ENCODE measurements at places on chromosomes 7 and 10.

DNA sequence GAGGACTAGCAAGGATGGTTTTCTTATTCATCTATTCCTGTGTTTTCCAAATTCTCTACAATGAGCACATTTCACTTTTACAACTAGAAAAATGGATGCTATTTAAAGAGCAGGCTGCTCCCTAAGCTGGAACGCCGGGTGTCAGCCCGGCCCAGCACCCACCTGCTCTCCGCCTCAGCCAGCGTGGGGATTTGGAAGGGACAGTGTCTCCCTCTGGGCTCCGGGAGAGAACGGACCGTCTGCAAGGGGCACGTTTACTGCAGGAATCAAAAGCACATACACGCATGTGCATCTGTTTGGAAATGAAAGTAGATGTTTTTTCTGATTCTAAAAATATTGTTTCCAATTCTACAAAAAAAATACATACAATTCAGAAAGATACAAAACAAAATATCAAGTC is 2.3 kb upstream of the JAKMIP3 start:
- DNase-seq, result no peak

DNA sequence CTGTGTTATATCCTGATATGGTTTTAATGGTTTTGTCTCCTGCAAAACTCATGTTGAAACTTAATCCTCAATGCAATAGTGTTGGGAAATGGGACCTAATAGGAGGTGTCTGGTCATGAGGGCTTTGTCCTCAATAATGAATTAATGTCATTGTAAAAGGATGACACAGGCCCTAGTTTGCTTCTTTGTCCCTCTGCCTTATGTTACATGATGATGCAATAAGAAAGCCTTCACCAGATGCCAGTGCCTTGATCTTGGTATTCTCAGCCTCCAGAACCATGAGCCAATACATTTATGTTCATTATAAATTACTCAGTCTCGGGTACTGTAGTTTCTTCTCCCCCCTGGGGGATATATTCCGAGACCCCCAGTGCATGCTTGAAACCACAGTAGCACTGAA is 1247.4 kb upstream of the SORCS1 start:
- DNase-seq, result no peak

DNA sequence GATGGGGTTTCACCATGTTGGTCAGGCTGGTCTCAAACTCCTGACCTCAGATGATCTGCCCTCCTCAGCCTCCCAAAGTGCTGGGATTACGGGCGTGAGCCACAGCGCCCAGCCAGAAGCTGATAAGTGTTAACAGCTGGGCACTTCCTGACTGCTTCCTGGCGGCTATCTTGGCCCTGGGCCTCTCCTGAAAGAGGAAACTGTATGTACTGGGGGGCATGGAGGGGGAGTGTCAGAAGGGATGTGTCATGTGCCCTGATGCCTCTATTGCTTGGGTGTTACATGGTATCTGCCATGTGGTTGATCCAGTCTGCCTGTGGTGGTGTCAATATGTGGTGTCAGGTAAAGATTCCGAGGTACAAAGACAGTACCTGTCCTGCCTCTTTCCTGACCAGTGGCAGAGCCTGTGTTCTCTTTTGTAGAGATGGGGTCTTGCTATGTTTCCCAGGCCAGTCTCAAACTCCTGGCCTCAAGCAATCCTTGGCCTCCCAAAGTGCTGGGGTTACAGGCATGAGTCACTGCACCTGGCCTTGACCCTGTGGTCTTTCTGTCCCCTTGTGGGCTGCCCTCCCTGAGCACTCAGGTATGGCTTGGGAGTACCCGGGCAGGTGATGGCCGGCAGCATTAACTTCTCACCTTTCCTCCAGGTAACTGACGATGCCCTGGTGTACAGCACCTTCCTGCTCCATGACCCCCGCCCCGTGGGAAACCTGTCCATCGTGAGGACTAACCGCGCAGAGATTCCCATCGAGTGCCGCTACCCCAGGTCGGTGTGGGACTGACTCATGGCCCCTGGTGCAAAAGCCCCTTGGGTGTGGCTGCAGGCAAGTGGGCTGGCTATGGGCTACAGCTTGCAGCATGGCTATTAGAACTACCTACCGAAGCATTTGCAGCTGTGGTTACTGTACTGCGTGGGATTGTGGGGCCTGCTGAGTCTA is 4.4 kb downstream of the ZP3 start:
- no peak for DNase-seq

- no peak for DNase-seq
Observed at GRCh38 chr10:28020993-28021982, 22.4 kb upstream of the ODAD2 start.

GRCh38 chr10:9858816-9859215 is 1158.9 kb upstream of the CELF2 start:
- no peak for DNase-seq

DNA sequence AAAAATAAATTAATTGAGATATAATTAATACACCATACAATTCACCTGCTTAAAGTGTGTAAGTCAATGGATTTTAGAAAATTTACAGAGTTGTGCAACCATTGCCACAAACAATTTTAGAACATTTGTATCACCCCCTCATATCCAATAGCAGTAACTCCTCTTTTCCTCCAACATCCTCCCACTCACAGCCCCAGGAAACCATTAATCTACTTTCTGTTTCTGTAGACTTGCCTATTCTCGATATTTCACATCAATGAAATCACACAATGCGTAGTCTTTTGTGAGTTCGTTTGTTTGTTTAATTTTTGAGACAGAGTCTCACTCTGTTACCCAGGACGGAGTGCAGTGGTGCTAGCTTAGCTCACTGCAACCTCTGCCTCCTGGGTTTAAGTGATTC is 13.7 kb upstream of the HERC4 start:
- DNase-seq, result no peak

DNA sequence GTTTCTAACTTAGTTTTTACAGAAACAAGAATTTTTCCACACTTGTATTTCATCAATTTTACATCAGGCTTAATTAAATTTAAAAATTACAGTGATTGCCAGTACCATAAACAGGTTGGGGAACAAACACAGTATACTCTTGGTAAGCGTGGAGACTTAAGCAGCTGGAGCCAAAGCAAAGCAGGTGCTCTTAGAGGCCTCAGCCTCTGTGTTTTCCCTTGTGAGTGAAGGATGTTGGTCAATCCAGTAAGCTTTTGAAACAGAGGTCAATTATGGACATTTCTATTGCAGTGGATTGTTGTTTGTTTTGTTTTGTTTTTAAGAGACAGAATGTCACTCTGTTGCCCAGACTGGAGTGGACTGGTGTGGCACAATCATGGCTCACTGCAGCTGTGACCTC is 100.6 kb upstream of the CELF2 start:
- DNase-seq, result no peak

DNA sequence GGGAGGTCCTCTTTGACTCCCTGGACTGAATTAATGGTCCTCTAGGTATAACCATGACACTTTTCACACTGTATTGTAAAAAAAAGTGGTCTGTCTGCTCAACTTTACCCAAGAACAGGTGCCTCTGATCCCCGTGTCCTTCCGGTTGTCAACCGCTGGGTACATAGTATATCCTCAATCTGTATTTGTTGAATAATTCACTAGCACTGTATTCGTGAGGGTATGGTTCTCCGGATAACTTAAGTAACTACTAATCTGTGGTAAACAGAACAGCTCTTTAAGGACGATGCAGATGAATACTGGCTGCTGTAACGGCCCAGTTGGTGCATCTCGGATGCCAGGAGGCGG is 472 bp upstream of the ADAM22 start:
- no peak for DNase-seq

- DNase-seq, result no peak
Observed at GRCh38 chr10:23001901-23002516, 74.2 kb downstream of the ARMC3 start.

GRCh38 chr7:49821181-49821580 is 47.7 kb downstream of the VWC2 start:
- DNase-seq, result no peak

DNA sequence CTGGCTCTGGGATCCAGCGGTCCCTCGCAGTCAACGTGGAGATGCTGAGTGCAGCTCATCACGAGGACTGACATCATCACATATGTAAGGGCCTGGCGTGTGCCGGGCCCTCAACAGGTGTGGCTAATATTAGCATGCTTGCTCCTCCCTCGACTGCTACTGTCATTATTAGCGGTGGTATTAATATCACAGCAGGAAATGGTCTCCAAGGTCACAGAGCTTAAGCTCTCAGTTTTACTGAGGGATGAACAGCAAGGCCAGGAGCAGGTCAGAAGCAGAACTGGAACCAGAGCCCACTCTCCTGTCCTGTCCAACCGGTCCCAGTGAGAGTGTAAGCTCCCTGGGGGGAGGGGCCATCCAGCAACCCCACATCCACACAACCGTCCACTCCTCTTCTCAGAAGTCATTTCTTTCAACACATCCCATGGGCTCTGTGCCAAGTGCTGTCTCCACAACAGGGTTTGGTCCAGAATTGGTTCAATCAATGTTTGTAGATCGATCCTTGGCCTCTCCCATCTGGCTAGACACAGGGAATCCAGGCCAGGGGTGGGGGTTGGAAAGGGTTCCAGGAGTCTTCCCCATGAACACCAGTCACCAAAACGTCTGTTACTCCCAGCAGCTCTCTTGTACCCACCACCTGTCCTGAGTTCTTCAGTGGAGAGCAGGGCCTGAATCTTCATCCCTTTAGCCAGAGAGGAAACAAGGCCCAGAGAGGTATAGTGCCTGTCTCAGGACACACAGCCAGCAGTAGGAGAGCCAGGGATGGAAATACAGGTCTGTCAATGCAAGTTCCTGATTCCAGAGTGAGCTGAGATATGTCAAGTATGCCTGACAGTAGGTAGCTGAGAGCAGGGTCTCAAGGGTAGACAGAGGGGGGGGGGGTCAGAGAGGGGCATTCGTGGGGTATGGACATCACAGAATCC is 45.3 kb upstream of the ZMIZ1 start:
- DNase-seq, result peak; percentile 40

DNA sequence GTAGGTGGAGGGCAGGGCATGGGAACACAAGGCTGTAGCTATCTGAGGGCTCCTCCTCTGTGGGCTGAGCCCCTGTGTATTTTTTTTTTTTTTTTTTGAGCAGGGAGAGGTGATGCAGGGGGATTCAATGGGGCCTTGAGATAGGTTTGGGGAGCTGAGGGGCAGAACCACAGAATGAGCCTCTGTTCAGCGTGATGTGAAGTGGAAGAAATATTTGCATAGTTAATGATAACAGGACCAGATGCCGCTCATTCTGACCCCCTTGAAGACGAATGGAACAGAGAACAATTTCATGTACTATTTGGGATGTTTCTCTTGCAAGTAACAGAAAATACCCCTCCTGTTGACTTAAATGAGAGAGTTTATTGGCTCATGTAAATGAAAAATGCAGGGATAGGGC is 69.7 kb upstream of the EMX2 start:
- DNase-seq, result no peak

DNA sequence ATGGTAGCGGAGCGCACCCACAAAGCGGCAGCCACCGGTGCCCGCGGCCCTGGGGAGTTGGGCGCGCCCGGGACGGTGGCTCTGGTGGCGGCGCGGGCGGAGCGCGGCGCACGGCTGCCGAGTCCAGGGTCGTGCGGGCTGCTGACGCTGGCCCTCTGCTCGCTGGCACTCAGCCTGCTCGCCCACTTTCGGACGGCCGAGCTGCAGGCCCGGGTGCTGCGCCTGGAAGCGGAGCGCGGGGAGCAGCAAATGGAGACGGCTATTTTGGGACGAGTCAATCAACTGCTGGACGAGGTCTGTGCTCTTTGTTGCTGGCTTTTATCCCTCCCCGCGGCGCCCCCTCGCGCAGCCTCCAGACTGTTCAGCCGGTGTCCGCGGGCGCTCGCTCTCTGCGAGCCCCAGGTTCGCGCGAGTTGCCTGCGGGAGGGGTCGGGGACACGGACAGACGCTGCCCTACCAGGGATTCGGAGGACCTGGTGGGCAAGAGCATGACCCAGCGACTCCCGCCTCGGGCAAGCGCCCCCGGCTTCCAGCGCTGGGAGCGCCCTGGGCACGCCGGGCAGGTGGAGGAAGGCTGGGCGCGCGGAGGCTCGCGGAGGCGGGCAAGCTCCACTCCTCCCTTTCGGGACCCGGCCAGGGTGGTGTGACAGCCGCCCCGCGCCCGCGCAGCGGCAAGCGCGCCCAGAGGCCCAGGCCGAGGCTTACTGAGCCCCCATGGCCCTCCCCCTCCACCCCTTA is 887 bp downstream of the COL13A1 start:
- DNase-seq, result peak; percentile 33
